T-helper 22 cell (primary cell): ENCODE measurements at places on chromosomes 5 and 9.

DNA sequence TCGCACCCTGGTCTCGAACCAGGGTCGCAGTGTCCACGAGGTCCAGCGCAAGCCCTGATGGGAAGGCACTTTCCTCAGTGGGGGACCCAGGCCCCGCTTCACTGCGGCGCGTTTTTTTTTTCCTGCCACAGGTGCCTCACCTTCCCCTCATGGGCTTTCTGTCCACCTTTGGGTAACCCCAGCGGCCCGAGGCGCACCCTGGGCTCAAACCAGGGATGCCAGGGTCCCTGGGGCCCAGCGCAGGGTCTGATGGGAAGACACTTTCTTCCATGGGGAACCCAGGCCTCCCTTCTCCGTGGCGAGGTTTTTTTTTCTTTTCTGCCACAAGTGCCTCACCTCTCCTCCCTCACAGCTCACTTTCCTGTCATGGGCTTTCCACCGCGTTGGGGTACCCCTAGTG is 1269.9 kb downstream of the FOXD4L5 start:
- DNase-seq, result no peak

DNA sequence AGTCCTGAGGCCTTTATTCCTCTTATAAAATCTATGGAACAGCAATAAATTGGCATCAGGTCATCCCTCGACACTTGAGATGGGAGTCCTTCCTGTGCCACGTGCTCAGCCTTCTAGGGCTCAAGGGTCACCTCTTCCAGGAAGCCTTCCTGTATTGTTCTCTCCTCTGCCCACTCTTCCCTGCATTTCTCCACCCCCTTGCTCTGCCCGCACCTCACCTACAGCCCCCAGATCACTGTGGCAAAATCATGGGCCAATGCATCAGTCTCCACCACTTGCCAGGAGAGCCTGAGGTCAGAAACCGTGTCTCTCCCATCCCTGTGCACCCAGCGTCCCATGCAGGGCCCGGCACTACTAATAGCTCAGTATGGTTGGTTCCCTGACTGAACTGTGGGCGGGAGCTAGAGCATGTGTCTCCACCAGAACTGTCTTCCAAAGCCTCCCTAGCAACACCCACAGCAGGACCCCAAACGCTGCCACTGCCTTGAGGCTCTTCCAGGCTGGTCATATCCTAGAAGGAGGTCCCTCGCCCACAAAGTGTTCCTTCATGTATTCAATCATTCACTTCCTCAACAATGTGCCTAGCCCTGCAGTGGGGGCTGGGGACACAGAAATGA is 13.5 kb downstream of the DUSP1 start:
- no peak for DNase-seq

DNA sequence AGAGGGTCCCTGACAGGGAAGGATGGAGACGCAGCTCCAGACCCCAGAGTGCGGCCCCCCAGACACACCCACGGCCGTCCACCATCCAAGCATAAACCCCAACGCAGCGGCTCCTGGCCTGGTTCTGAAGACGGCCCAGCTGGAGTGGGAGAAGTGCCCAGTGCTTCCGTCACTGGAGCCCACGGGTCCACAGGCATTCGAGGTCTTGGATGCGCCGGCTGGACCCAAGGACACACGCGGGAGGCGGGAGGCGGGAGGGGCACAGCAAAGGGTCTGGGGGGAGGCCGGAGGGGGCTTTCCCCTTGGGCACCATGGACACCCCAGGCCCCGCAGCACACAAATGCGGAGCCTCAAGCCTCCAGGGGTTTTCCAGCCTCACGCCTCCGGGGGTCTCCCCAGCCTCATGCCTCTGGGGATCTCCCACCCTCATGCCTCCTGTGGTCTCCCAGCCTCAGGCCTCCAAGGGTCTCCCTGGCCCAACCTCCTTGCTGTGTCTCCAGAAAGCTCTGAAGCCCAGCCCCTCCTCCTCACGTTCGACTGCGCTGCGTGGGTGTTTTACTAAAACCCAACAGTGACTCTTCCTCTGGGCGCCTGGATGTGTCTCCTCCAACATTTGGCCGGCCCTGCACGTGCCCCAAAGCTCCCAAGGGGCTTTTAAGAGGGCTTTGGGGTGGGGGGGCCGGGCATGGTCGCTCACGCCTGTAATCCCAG is 15.2 kb downstream of the EXD3 start:
- DNase-seq, result no peak

- DNase-seq, result no peak
Measured at GRCh38 chr9:27372615-27373014, 75.7 kb upstream of the EQTN start.

DNA sequence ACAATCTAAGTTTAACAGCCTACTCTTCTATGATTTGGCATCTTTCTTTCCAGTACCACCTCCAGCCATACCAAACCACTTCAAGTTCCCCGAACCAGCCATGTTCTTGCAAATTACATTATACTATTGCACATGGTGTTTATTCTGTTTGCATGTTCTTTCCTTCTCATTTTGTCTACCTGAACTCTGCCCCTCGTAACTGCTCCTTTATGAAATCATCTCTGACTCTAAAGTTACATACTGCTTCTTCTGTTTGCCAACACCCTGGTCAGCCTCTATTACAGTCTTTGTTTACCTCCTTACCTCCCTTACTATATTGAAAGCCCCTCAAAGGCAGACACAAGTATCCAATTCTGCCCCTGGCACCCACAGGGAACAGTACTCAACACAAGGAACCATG is 6.0 kb downstream of the PPP6C start:
- no peak for DNase-seq

GRCh38 chr9:130543859-130544258 is 35.5 kb upstream of the FUBP3 start:
- DNase-seq, result no peak

- DNase-seq, result no peak
Measured at GRCh38 chr5:65611524-65611923, 12.6 kb downstream of the TRIM23 start.

GRCh38 chr5:174115226-174115625 is 69.7 kb downstream of the NSG2 start:
- no peak for DNase-seq

- no peak for DNase-seq
Measured at GRCh38 chr5:142827934-142828576, 57.9 kb downstream of the ARHGAP26 start.

- no peak for DNase-seq
Measured at GRCh38 chr5:87899208-87899661, 369.4 kb downstream of the TMEM161B start.

GRCh38 chr5:32504329-32504988 is 59.9 kb upstream of the ZFR start:
- no peak for DNase-seq

DNA sequence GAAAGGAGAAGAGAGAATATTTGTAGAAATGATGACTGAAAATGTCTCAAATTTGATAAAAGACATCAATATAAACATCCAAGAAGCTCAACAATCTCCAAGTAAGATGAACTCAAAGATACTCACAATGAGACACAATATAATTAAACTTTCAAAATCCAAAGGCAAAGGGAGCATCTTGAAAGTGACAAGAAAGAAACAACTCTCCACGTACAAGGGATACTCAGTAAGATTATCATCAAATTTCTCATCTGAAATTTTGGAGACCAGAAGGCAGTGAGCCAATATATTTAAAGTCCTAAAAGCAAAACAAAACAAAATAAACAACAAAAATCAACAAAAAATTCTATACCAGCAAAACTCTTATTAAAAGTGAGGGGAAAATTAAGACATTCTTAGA is 428.7 kb downstream of the NFIB start:
- DNase-seq, result no peak

DNA sequence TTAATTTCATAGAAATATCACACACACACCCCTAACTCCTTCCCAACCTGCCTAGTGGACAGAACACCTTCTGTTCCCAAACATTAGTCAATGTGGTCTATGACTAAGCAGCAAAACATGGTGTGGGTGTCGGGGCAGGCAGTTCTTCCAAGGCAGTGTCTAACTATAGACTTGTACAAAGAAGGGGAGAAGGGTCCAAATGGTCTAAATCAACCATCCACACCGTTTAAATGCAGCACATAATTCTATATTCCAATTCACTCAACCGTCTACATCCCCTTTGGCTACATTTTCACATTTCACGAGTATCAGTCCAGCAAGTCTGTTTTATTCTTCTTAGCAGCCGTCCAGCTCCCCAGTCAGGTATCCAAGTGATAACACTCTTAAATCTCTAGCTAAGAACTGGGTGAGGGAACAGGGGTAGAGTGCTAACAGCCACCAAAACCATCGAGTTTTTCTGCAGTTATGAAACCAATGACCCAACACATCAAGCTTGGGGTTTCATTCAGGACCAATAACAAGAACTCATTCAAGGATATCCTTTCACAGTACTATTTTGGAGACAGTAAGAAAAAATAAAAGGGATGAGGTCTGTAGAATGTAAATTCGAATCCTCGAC is 3.3 kb downstream of the ZNF608 start:
- no peak for DNase-seq
